Mesangial cell (primary cell): ENCODE measurements at places on chromosomes 11 and 22. TPM values are rescaled to one million over a fixed set of nuclear protein-coding genes. Genes with fewer than 3 reads are reported as not detected.

ARFIP2 gene
- total RNA-seq = 53.0 TPM in 2 replicates

MAJIN gene
- total RNA-seq = not detected in 2 replicates

EHF gene
- total RNA-seq = 0.16 TPM in 1 of 2 replicates, not detected in the other

CRYBB1 gene
- not detected in 2 replicates for total RNA-seq

GPHA2 gene
- not detected in 2 replicates for total RNA-seq
